ENCODE measurements at places on chromosomes 3 and 15. TPM values are rescaled to one million over a fixed set of nuclear protein-coding genes. Genes with fewer than 3 reads are reported as not detected.

- no peak for DNase-seq
Observed at GRCh38 chr3:98985431-98985830, 83.9 kb upstream of the DCBLD2 start.

DNA sequence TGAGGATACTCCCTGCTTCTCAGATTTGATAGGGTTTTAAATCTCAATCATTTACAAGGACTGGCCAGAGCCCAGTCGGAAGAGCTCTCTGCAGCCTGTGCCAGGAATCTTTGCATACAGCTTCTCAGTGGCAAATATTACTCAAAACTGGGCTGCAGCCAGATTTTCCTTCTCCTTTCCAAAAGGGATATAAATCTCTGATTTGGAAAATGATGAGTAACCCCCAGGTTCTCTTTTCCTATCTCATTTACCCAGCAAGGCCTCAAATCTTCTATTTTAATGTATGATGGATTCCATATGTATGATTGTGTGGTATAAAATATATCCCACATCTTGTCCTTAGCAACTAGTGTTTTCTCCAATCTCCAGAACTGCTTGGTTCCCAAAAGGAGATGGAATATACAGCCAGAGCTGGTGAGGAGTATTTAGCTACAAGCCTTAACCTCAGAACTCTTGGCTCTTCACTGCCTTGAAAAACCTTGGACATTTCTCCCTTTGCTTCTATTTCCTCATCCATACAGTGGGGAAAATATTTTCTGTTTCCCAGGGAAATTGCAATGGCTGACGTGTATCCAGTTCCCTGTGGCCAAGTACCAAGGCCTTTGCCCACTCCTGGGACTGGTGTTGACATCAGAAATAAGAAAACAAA lies 114.4 kb downstream of the ATG7 start:
- no peak for DNase-seq

- no peak for DNase-seq
Observed at GRCh38 chr3:110419601-110420000, 652.0 kb upstream of the NECTIN3 start.

Gene PLA2G4E
- 2.0 TPM for polyA plus RNA-seq

DNA sequence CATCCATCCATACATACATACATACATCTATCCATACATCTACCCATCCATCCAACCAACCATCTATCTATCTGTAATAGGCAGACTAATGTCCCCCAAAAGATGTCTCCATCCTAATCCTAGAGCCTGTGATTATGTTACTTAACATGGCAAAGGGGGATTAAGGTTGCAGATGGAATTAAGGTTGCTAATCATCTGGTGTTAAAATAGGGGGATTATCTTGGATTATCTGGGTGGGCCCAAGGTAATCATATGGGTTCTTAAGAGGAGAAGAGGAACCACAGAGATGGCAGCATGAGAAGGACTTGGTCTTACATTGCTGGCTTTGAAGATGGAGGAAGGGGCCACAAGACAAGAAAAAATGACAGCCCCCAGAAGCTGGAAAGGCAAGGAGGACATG lies 14.7 kb upstream of the RPL29 start:
- DNase-seq: no peak

DNA sequence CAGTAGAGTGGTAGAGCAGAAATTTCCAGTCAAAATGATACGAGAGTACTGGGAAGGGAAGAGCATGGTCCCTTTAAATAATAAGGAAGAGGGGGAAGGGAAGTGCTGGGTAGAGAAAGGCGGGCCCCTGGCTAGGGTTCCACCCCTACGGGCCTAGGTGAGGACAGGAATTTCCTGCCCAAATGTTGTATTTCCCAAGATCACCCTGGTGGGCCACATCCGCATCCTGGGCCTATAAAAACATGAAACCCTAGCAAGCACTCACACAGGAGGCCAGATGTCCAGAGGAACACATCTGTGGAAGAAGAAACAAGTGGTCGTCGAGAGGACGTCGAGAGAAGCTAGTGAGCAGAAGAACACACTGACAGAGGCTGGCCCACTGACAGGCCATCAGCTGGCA lies 661.2 kb downstream of the SQOR start:
- no peak for DNase-seq

Gene SLC22A13
- polyA plus RNA-seq: 0.24 TPM

DNA sequence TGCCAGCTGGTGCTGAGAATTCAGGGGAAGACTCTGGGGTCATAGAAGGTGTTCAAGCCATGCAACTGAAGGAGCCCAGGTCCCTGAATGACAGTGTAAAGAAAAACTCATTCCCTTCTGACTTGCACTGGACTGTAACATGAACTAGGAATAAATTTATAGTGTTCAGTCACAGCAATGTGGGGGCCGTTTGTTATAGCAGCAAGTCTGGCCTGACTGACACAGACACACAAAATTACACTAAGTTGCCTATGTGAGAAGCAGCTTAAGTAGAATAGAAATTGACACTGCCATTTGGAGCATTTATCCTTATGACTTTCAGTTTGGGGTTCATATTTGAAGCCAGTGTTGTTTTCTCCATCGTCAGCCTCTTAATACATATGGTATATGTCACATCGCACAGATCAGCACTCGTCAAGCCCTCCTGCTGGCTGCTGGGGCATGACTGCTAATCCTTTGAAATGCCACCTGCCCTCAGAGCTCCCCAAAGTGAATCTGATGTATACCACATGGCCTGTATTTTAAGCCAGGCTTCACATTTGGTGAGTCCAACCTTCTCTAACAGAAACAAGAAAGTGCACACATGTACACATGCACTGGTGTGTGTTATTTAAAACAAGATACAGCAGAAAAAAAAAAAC lies 17.1 kb upstream of the HEG1 start:
- DNase-seq: no peak

GRCh38 chr15:81358248-81358647 lies 15.8 kb downstream of the TMC3 start:
- no peak for DNase-seq

DNA sequence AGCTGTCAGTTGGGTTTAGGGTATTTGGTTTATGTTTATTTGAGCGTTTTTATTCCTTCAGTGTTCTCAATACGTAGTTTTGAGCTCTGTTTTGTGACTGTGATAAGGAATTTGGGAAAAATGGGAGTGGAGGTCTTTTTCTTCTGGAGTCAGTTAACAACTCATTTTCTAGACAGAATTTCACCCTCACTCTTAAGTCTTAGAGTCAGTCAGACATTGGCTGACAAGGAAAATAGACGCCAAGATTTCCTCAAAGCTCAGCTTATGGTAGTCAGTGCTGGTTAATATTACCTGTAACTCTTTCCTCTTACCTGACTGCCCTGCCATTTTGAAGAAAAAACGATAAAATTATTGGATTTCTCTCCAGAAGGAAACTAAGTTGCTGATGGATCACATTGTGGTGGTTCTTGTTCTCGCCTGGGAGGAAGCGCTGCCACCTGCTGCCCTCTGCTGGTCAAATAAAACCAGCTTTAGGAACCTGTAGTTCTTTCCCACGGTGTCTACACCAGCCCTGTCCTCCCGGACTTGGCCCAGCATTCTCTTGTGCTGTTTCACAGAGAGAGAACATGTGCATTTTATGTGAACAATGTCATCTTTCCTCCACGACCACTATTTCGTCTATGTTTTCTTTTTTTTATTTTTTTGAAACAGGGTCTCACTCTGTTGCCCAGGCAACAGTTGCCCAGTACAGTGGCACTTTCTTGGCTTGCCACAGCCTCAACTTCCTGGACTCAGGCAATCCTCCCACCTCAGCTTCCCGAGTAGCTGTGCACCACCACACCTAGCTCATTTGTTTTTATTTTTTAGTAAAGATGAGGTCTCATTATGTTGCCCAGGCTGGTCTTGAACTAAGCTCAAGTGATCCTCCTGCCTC lies 41.4 kb upstream of the UMPS start:
- DNase-seq: peak; percentile 46

- no peak for DNase-seq
Observed at GRCh38 chr3:151835751-151836525, 22.0 kb downstream of the AADAC start.

DNA sequence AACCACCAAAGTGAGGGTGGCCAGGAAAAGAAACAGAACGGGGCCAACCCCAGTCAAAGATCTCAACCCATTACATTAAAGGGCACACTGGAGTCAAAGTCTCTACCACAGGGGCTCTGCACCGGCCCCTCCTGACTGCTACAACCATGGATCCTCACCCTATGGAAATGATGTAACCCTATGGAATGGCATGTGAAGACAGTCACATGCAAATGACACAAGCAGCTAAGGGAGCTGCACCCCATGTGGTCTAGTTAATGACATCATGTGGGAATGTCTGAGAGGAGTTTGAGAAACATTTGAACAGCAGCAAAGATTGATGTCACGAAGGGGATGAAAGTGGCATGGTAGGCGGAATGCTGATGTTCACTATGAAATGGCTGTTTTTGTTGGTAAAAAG lies 298.2 kb upstream of the SLCO3A1 start:
- no peak for DNase-seq

Gene RYK
- polyA plus RNA-seq: 51.5 TPM
